ENCODE measurements at places on chromosomes 12 and 14.

GRCh38 chr12:99911081-99911480, 73.7 kb downstream of the ANKS1B start:
- DNase-seq, result no peak

GRCh38 chr14:35503646-35504045, 30.3 kb upstream of the INSM2 start:
- DNase-seq, result no peak

- DNase-seq, result no peak
These were observed 32.2 kb upstream of the SERPINA6 start for GRCh38 chr14:94355191-94355794.

GRCh38 chr12:75289753-75290152, 40.4 kb downstream of the CAPS2 start:
- no peak for DNase-seq

DNA sequence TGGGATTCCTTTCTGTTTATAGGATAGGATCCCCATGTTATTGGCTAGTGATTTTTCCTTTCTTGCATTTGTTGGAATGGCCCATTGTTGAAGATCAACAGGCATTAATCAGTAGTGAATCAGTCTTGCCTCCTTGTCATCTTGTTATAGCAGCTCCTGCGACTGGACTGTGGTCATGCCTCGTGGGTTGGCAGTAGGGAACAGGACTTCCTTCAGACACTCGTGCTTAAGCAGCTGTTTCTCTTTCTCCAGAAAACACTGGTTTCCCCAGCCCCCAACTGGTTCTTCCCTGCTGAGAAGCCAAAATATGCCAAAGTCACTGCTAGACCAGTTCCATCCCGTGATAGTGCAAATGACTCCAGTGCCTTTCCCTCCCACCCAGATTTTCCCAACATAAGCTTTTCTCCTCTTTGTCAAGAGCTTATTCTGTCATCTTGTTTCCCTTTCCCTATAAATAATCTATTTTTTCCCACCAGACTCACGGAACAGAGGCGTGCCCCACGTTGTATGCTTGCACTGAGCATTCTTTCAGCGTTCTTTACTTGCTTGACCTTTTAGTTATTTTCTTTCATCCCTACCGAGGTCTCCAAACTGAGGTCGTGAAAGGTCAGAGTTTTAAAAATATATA, 83.5 kb downstream of the SAMD4A start:
- DNase-seq, result no peak

- DNase-seq, result no peak
These were observed 53.7 kb downstream of the SOX5 start for GRCh38 chr12:23895792-23896218.

DNA sequence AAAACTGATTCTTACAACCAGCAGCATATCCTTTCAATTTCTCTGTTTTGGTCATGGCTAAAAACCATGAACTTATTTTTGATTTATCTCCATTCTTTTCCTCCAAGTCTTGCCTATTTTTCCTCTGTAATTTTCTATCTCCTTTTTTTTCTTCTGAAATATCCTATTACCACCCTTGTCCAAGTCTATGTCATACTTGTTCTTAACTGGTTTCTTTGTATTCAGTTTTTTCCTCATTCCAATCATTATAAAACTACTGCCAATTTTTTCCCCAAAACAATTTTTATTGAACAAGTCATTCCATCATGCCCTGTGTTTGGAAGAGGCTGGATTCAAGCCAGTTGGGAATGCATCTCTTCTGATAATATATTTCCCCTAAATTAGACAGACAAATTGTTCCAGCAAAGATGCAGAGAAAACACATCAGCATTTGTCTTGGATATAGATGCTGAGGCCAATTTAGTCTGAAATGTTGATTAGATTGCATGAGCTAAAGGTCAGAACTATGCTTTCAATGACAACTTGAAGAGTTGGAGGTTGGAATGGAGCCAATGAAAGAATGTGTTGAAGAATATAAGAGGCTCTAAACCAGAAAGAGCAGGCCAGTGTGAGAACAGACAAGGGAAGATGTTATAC, 30.7 kb downstream of the OTOGL start:
- DNase-seq, result no peak

GRCh38 chr12:88416155-88416554, 164.1 kb downstream of the KITLG start:
- DNase-seq, result no peak

DNA sequence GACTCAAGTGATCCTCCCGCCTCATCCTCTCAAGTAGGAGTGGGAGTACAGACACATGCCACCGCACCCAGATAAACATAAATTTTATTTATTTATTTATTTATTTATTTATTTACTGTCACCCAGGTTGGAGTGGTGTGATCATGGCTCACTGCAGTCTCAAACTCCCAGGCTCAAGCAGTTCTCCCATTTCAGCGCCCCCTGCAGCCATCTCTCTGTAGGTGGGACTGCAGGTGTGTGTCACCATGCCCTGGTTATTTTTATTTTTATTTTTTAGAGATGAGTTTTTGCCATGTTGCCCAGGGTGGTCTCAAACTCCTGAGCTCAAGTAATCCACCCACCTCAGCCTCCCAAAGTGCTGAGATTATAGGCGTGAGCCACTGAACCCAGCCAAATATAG, 33.2 kb upstream of the KIF21A start:
- DNase-seq, result no peak

GRCh38 chr12:50538182-50538581, 33.4 kb downstream of the DIP2B start:
- no peak for DNase-seq

Measured in activated CD8-positive, alpha-beta memory T cell treated with anti-CD3 and anti-CD28 coated beads for 1 hour (primary cell).